ENCODE measurements at places on chromosomes 1 and 21.

DNA sequence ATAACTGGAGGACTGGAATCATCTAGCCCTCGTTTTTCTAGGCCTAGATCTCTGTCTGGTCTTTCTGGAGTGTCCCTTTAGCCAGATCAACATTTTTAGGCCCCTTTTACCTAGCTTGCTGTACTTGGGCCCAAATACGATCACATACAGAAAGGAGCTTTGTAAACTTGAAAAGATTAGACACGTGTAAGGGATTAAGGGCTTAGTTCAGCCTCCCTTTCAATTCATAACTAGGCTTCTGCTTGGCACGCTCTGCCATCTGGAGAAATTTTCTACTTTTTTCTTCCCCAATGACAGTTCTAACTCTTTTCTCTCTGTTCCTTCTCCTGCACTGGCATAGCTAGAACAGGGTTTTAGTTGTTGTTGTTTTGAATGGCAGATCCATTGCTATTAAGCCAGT is 153.3 kb upstream of the BEND5 start:
- DNase-seq = no peak

DNA sequence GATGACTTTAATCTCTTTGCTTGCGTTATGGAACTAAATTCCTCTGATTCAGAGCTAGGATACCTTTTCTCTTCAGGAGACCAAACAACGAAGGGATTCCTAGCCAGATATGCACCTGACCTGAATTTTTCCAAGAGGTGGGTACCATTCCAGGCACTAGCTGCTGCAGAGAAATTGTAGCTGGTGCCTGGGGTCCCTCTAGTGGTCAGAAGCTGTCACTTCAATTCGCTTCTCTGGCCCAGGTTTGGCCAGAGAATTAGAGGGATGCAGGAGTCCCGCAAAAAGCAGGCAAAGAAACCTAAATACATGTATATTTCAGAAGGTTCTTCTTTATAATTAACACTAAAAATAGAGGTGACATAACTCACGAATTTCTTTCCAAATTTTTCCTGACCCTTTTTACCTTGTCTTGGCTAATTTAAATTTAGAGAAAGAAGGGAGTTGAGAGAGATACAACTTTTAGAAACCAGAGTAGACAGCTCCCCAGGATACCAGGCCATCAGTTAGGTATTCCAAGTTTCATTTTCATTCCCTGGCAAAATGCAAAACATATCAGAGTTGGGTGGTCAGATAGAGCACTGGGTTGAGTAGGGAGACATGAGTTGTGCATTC is 9.6 kb downstream of the ACKR1 start:
- peak; percentile 40 for DNase-seq

- no peak for DNase-seq
Measured at GRCh38 chr1:67514786-67515185, 84.6 kb upstream of the SERBP1 start.

- no peak for DNase-seq
Measured at GRCh38 chr1:8866792-8867415, 11.6 kb downstream of the ENO1 start.

DNA sequence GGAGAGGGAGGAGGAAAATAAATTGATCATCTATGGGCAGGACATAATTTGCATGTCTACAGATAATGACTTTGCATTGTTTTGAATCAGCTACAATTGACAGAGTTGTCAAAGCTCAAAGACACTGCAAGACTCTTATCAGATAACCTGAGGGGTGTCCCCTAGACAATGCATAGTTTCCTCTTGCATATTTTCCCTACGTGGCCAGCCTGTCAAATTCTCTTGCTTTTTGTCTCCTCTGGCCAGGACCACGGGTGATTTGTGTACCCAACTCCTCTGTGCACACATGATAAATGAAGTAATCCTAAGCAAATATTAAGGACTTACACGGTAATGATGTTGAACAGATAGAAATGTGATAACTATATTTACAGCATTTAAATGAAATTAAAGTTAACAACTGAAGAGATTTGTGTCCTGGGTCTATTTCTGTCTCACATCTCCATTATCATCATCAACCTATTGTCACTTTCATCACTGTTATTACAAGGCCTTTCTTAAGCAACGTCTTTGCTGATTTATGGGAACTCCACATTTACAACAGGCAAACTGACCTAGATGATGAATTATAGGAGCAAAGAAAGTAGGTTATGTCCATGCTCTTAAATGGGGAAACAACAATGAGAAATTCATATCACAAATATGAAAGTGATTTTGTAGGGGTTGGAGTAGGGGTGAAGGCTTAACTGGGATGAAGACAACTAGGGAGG is 18.8 kb downstream of the BATF3 start:
- DNase-seq = no peak

DNA sequence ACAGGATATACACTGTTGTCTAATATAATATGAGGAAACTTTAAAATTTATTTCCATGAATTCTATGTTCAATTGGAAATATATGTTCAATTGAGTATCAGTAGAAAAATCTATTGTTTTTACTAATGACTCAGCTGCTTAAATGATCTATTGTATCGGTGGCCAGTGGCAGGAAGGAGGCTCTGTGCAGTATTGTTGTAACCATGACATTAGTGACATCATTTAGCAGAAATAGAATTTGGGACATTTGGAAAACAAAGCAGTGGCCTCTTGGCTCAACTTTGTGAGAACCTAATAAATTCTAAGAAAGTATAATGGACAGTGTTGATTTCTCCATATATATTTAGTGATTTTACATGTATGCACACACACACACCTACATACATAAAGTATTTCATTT is 257.4 kb downstream of the PDE4B start:
- DNase-seq = no peak

DNA sequence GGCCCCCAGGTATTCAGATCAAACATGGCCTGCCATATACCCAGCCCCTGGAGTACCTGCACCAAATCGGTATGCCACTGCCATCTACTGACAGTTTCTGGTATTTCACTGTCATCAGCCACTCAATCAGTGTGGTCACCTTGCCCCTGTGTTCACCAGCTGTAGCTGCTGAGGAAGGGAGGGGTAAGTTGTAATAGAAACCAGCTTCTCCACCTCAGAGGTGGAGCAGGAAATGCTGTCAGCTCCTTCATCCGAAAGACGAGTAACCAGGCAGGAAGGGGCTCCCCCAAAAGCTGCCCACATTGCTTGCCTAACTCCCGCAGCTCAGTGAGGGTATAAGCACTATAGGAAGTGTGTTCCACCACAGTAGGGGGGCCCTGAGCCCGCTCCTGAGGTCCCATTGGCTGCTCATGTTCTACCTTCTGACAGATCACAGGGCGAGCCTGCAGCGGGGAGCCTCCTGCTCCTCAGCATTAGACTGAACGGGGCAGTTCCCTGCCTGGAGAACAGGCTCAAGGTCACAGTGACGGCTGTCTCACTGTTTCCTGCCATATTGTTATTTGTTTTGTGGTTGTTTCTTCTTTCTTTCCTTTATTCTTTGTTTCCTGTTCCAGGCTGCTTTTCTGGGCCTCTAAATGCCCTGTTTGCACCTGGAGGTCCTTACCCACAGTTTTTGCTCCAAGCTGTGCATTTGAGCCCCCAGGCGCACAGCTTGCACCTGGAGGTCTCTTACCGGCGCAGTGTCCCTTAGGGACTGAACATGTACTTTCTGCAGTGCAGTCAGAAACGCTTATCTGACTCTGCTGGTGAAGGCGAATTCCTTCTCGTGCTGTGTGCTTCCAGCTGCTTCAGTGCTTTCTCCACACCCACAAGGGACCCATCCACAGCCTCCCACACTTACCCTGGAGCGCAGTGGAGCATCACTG is 1638.3 kb downstream of the MRPL39 start:
- DNase-seq = peak; percentile 84

- no peak for DNase-seq
Measured at GRCh38 chr1:246724731-246725095, 504 bp downstream of the SCCPDH start.

DNA sequence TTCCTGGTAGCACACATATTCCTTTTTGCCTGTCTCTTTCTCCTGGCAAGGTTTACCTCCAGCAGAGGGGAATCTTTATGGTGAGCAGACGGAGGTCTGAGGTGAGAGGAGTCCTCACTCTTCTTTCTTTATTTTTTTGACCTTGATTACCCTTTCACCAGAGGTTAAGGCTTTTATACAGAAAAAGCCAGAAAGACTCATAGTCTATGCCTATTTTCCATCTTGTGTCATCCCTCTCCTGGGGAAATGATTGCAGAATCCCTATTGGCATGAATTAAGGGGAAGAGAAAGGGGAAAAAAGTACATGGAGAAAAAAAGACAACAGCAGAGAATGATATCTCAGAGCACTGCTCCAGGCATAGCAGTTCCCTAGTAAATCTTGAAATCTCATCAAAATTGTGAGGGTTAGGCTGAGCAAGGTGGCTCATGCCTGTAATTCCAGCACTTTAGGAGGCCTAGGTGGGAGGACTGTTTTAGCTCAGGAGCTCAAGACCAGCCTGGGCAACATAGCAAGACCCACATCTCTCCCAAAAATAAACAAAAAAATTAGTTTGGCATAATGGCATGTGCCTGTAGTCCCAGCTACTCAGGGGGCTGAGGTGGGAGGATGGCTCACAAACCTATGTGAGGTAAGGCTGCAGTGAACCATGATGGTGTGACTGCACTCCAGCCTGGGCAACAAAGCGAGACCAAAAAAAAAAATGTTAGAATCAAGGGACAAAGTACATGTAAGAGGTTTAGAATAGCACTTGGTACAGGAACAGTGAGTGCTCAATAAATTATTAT is 1.2 kb upstream of the XPR1 start:
- no peak for DNase-seq

DNA sequence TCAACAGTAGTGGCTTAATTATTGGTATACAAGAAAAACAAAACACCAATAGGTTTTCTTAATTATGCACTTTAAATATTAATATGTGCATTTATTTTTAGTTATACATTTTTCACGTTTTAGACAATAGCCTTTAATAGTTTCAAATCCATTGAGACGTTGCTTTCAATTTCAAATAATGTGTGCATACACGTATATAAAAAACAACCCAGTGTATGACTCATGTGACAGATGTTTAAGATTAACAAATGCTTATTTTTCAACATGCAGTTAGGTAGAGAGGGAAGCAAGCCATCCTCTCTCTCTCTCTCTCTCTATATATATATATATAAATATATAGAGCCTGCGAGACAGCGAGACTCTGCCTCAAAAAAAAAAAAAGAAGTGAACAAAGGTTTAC is 24.3 kb downstream of the EYA3 start:
- DNase-seq = peak; percentile 15

DNA sequence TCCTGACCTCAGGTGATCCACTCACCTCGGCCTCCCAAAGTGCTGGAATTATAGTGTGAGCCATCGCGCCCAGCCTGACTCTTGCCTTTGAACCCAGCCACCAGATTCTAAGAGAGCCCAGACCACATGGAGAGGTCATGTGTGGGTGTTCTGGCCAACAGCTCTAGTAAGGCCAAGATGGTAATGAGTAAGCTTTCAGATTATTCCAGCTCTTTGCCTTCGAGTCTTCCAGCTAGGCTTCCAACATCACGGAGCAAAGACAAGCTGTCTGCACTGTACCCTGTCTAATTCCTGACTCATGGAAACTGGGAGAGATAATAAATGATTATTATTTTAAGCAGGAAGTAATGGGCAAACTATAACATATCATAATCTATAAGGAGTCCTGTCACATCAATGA is 14.8 kb upstream of the ZFP69B start:
- DNase-seq = no peak

DNA sequence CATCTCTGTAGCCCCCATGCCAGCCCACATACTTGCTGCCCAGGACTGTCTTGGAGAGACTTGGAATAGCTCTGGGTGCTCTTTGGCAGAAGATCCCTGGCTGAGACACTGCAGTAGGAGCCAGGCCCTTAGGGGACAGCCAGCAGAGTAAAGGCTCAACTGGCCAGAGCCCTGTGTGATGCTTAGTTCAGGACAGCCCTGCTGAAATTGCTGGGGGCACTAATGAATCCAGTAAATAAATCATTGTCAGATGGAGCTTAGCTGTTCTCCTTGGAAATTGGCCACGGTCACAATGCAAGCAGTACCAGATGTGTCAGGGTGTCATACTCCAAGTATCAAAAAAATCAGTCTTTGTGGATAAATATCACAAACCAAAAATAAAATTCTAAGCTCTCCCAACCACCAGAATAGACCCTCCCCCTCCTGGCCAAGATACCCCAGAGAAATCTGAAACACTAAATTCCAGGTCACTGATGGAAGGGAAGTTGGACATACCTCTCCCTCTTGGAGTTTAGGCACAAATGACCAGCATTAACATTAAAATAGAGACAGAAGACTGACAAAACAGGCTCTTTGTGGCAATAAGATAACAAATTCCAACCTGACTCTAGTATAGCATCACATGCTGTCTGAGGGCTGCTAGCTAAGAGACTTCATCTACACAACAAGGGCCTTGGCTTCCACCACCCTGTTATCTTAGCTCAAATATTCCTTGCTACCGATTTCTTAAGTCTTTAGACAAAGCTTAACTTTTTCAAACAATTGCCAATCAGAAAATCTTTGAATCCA is 83.2 kb upstream of the DNAH14 start:
- no peak for DNase-seq

DNA sequence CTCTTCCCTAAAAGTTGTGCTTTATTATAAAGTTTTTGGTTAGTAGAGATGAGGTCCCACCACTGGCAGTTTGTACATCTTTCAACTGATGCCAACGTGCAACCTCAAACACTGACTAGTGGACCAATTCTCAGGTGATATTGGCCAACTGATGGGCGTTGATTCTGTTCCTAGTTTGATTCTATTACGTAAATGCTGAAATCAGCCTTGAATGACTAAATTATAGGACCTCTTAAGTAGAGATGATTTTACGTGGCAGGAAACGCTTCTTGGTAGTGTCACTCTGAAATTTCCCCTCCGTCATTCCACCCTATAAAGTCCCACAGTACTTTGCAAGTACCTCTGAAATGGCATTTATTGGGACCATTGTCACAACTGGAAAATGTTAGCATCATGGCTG is 8.8 kb upstream of the FNDC7 start:
- DNase-seq = peak; percentile 58

GRCh38 chr21:45401916-45402900 is 2.8 kb upstream of the COL18A1 start:
- DNase-seq = no peak

DNA sequence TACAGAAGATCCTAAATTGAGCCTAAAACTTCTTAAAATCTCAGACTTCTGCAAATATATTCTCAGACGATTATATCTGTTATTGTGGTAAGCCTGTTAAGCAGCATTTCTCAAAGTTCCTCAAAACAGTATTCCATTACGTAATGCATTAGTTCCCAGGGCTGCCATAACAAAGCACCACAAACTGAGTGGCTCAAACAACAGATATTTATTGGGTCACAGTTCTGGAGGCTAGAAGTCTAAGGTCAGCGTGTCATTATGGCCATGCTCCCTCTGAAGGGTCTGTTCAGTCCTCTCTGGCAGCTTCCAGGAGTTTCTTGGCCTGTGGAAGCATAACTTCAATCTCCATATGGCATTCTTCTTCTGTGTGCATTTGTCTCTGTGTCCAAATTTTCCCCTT is 103.5 kb upstream of the ST6GALNAC5 start:
- no peak for DNase-seq

GRCh38 chr1:11670747-11671146 is 6.7 kb downstream of the FBXO6 start:
- DNase-seq = no peak

- no peak for DNase-seq
Measured at GRCh38 chr21:29265690-29266479, 32.8 kb upstream of the BACH1 start.
